ENCODE measurements at places on chromosomes 11 and 22. TPM values are rescaled to one million over a fixed set of nuclear protein-coding genes. Genes with fewer than 3 reads are reported as not detected.

DNA sequence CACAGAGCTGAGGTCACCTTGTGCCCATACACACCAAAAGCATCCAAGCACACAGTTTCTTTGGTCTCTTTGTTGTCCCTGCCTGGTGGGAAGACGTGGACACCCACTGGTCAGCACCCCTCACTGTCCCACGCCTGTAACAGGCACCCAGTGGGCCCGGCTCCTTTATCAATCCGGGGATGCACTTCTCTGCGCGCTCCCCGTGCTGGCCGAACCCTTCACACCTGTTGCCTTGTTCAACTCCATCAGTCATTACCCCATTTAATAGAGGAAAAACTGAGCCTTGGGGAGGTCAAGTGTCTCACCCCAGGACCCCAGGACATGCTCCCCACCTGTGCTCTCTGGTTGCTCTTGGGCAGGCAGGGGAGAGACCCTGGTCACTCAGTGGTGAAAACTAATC is 49.7 kb upstream of the FGF3 start:
- H3K4me1 ChIP-seq: no peaks in the 10 kb centered on the region
- peaks cover 29% of the 10 kb centered on the region for H3K27me3 ChIP-seq
- no peak for DNase-seq
- H3K27ac ChIP-seq: no peak overlapping the region

DLG2 gene
- 7.5 TPM for total RNA-seq

SLC35E4 gene
- 7.1 TPM for total RNA-seq

GRCh38 chr11:85898456-85898855 is 43.3 kb downstream of the CCDC83 start:
- no peak overlapping the region for H3K4me3 ChIP-seq
- no peaks in the 10 kb centered on the region for H3K27me3 ChIP-seq
- H3K27ac ChIP-seq: no peak overlapping the region

DNA sequence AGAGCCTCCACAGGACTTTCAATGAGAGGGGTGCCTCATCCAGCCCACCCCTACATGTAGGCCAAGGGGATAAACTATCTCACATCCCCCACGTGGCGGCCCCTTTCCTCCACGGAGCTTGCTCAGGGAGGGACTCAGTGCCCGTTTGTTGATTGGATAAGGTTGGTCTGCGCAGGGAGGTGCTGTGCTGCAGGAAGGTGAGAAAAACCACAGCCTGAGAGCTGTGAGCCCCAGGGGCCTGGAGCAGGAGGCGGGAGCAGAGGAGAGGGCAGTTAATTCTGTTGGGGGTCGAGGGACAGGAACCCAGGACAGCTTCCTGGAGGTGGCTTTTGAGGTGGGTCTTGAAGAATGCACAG is 31.9 kb upstream of the ATXN10 start:
- peaks cover 42% of the 10 kb centered on the region for H3K27me3 ChIP-seq
- no peak overlapping the region for H3K4me3 ChIP-seq
- peaks cover 4% of the 10 kb centered on the region for H3K4me1 ChIP-seq
- DNase-seq: no peak
- H3K27ac ChIP-seq: no peak overlapping the region

APLNR gene
- 12.9 TPM for total RNA-seq

SCGB1A1 gene
- total RNA-seq: not detected

- H3K36me3 ChIP-seq: no peaks in the 10 kb centered on the region
- no peaks in the 10 kb centered on the region for H3K4me1 ChIP-seq
- DNase-seq: no peak
- no peak overlapping the region for H3K4me3 ChIP-seq
- H3K27ac ChIP-seq: no peak overlapping the region
- H3K27me3 ChIP-seq: peaks cover 4% of the 10 kb centered on the region
Measured at GRCh38 chr11:8338138-8338537, 74.5 kb upstream of the LMO1 start.

- H3K27me3 ChIP-seq: no peaks in the 10 kb centered on the region
- no peaks in the 10 kb centered on the region for H3K36me3 ChIP-seq
- DNase-seq: no peak
Measured at GRCh38 chr22:23485490-23485889, 94.6 kb downstream of the IGLL1 start.

C11orf52 gene
- total RNA-seq: 5.0 TPM

DNA sequence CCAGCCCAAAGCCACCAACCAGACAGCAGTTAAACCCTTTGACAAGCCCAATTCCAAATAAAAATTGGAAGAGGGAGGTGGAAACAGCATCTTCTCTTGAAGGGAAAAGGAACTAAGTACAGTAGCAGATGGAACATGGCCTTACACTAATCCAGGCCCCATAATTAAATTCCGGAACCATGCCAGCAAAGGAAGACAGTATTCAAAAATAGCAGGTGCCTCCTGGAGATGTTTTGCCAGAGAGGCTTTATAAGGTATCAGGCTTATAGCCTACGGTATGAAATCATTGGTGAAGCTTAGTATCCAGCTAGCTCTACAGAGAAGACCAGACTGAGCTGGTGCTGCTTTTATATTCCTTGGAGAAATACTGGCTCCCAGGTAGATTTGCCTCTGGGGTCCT is 344.1 kb upstream of the API5 start:
- H3K4me3 ChIP-seq: no peak overlapping the region
- no peaks in the 10 kb centered on the region for H3K36me3 ChIP-seq
- no peak for DNase-seq
- H3K27me3 ChIP-seq: no peaks in the 10 kb centered on the region
- H3K4me1 ChIP-seq: no peaks in the 10 kb centered on the region
- no peak overlapping the region for H3K27ac ChIP-seq
